ENCODE measurements at places on chromosomes 12 and 14. TPM values are rescaled to one million over a fixed set of nuclear protein-coding genes. Genes with fewer than 3 reads are reported as not detected.

DNA sequence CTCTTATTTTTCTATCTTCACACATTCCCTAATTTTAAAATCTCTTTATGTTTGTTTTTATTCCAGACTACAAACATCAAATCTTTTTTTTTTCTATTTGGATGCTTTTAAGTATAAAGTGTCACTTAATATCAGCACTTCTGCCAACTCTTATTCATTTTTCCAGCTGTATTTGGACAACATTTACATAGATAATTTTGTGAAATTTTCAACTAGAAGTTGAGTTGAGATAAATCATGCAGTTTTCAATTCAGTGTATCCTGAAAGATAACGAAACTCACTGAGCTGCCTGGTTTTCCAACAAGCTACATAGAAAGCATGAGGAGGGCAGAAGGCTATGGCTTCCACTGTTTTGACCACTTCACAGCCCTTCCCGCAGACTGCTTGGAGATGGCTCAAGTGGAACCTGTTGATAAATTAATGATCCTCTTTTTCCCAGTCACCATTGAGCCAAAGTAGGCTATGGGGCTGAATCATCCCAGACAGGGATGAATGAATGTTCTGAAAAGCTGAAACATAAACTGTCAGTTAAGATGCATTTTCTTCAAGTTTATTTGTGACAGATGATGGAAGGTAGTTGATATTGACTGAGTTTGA lies 213.9 kb downstream of the RAD51B start:
- H3K4me1 ChIP-seq = no peaks in the 10 kb centered on the region
- no peaks in the 10 kb centered on the region for H3K27me3 ChIP-seq
- peaks cover 15% of the 10 kb centered on the region for H3K36me3 ChIP-seq
- no peak for DNase-seq

The FZD10 gene
- not detected for total RNA-seq

DNA sequence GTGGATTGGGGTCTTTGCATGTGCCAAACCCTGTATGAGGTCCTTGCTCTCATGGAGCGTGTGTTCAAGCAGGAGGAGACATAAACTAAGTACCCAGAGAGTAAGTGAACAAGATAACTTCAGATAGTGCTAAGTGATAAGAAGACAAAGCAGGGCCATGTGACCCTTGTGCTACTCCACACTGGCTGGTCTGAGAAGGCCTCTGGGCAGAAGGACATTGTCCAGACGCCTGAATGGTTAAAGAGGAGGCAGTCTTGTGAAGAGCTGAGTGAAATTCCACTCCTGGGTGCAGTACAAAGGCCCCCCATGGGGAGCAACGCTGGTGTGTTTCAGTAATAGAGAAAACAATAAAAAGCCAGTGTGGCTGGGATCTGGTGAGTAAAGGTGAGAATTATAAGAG lies 93.3 kb upstream of the RIC8B start:
- H3K27ac ChIP-seq = no peak overlapping the region
- H3K4me1 ChIP-seq = peaks cover 1% of the 10 kb centered on the region
- no peak overlapping the region for H3K4me3 ChIP-seq
- H3K36me3 ChIP-seq = no peaks in the 10 kb centered on the region
- peaks cover 4% of the 10 kb centered on the region for H3K27me3 ChIP-seq

GRCh38 chr14:71418532-71419245 lies 511.4 kb downstream of the PCNX1 start:
- peak overlapping the region; percentile 62 for H3K27ac ChIP-seq
- H3K36me3 ChIP-seq = peaks cover 33% of the 10 kb centered on the region
- no peak overlapping the region for H3K4me3 ChIP-seq
- no peaks in the 10 kb centered on the region for H3K27me3 ChIP-seq
- DNase-seq = no peak
